T47D (cell line): ENCODE measurements at places on chromosomes 3 and 15.

DNA sequence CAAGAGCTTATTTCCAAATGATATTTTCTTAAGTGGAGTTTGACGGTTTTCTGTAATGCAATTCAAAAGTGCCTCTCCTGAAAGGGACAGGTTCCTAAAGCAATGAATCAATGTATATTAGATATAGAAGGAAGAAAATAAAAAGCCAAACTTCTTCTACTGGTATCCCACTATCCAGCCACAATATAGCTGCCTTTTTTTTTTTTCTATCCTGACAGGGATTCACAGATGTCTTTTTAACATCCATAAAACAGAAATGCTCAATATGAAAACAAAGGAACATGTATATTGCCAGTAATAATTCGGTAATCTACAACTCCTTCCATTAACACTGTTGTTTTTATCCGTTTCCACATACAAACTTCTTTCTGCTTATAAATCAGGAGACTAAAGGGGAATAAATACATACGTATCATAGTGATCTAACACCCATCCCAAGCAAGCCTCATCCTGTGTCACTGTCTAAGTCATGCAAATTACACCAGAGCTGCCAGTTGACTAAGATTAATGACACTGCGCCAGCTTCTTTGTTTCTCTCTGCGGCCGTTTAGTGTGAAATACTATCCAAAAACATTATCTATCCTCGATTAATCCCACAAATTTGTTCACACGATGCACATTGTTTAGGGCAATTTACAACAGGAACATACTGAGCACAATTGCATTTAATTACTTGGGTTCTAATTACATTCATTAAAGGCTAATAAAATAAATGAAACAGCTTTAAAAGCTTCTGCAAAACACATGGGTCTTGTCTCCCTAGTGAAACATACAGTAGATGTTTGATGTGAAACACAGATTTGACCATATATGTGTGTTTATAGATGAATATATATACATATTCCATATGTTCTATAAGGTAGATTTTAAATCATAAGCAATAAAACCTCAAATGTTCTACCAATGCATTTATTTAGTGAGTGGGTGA is 51.9 kb upstream of the CDIN1 start:
- DNase-seq, result no peak

DNA sequence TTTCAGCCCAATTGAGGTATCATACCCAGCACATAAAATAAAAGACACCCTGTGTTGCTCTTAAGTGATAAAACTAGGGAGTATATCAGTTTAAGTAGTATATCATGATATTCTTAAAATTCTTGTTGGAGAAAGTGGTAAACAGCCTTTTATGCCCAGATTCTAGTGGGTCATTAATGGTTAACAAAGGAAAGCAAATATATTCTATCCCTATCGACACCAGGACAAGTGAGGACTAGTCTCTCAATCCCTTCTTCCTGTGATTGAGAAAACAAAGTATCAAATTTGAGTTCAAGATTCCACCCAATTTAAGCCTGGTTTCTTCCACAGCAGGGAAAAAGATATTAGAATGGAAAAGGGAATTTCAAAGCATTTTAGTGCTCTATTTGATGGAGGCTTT is 142.4 kb upstream of the IL12A start:
- no peak for DNase-seq

DNA sequence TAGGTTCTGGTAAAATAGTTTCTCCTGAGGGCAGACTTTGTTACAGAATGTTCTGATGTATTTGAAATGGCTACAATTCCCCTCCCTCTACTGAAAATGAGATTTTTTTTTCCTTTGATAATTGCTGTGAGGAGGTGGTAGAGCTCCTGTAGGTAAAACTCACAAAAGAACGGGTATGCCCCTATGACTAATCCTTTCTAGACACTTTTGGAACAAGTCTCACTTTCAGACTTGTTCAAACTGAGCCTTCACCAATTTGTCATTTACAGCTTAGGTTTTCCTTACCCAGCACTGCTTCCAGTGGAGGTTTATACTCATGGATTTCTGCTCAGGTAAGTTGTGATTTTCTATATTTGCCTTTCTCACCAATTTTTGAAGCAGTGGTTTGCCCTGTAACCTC is 115.6 kb downstream of the NLGN1 start:
- no peak for DNase-seq

DNA sequence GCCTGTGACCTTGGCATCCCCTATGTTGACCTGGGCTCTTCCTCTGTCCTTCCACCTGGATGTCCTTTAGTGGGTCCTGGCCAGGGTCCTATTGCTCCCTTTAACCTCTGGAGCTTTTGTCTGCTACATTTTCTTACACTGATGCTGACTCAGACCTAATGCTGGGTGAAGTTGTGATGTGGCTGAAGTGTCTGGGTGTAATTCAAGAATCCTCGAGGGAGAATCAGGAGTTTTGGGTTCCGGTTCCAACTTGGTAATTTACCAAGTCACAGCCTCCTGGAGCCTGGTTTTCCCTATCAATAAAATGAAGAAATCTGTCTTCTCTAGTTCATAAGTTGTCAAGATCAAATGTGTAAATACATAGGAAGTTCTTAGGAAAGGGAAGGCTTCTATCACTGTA is 25.6 kb downstream of the CEP19 start:
- no peak for DNase-seq

DNA sequence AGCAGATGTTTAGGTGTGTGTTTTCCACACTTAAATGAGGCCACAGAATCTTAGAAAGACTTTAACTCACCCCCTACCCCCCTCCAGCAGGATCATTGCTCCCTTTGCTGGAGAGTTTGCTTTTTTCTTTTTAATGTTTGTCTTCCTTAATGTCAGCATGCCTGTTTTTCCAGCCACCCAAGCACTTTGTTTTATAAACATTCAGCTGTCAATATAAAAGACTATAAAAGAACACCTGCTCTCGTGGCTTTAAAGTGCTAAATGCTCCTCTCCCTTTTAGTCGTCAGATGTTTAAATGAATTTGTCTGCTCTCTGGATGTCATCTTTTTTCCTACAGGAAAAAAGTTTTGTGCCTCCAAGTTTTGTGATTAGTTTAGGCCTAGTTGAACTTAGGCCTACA is 61.7 kb downstream of the SIDT1 start:
- DNase-seq, result peak; percentile 50

- DNase-seq, result no peak
Observed at GRCh38 chr15:62165104-62165792, at the start of gene C2CD4B. TSS of gene C2CD4B (minus strand) at chr15:62165285. CDS start at chr15:62164984, 301 bp downstream.

- DNase-seq, result no peak
Observed at GRCh38 chr3:40306336-40306735, 3.2 kb upstream of the EIF1B start.

GRCh38 chr3:72320955-72321303 is 527.3 kb downstream of the SHQ1 start:
- no peak for DNase-seq

DNA sequence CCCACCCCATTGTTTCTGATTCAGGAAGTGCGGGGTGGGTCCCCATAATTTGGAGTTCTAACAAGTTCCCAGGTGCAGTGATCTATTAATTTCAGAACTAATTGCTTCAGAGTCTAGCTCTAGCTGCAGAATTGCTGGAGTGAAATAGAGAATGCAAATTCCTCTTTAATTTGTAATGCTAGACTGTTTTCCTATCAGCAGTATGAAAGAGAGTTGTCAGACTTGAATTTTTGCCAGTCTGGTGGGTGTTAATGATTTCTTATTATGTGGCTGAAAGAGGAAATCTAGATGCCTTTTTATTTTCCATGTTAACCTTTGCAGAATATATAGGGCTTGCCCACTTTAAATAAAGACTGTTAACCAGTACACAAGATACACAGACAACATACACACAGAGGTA is 23.7 kb downstream of the APH1B start:
- DNase-seq, result no peak

- no peak for DNase-seq
Observed at GRCh38 chr3:31676556-31676955, 143.8 kb downstream of the STT3B start.

- DNase-seq, result no peak
Observed at GRCh38 chr3:182979103-182979673, 1.1 kb downstream of the DCUN1D1 start.

DNA sequence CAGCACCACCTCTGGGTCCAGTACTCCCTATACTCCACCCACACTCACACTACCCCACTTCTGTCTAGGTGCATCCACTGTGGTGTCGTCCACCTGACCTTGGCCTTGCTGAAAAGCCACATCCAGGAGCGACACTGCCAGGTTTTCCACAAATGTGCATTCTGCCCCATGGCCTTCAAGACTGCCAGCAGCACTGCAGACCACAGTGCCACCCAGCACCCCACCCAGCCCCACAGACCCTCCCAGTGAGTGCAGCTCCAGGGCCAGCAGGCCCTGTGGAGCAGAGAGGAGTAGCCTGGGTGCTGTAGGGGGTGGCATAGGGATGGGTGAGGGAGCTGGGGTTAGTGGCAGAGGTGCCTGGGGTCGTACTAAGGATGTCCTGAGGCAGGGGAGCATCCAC is 19.4 kb upstream of the ALPK3 start:
- DNase-seq, result no peak

GRCh38 chr3:56839784-56840715 is 38.3 kb upstream of the ARHGEF3 start:
- peak; percentile 5 for DNase-seq

GRCh38 chr3:157130467-157131251 is 29.3 kb downstream of the CCNL1 start:
- peak; percentile 31 for DNase-seq

DNA sequence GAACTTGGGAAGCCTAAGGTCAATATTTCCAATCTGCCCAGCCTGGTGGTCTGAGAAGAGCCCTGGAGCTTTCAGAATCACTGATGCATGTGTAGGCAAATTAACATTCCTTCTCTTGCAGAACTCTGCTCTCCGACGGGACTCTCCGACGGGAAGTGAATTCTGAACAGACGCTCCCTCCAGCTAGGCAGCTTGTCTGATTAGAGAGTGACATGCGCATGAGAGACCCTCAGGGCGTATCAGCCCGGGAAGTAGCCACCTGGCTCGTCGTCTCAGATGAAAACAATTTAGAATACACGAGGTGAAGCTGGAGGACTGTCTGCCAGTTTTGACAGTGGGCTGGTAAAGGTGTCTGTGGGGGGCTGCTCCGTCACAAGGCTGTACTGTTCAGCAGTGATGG is 103.1 kb downstream of the DGKG start:
- DNase-seq, result no peak

GRCh38 chr3:133295199-133295901 is 104.5 kb upstream of the BFSP2 start:
- DNase-seq, result no peak
